ENCODE measurements at places on chromosomes 7 and 10.

DNA sequence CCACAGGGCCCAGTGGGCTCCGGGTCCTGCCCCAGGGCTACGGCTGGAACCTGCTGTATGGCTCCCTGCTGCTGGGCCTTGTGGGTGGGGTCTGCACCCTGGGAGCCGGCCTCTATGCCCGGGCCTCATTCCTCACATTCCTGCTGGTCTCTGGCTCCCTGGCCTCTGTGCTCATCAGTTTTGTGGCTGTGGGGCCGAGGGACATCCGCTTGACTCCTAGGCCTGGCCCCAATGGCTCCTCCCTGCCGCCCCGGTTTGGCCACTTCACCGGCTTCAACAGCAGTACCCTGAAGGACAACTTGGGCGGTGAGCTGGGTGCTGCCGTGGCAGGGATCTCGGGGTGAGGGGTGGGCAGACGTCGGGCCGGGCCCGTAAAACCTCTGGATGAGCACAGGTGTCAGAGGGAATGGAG, 4.4 kb downstream of the SLC12A9 start:
- DNase-seq, result no peak

DNA sequence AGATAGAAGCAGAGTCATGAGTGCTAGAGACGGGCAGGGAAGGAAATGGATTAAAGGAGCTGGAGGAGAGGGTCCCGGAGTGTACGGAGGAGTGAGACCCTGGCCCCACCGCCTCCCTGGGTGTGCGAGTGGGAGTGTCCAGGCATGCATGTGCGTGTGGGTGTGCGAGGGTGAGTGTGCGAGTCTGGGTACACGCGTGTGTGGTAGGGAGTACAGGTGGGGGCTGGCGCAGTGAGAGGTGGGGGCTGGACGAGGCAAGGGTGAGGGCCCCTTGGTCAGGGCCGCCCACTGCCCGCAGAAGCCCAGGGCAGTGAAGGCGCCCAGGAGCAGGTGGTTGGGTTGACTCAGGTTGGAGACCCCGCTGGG, 97.6 kb downstream of the BMS1 start:
- no peak for DNase-seq

GRCh38 chr10:117663750-117664149, 121.2 kb downstream of the EMX2 start:
- no peak for DNase-seq

DNA sequence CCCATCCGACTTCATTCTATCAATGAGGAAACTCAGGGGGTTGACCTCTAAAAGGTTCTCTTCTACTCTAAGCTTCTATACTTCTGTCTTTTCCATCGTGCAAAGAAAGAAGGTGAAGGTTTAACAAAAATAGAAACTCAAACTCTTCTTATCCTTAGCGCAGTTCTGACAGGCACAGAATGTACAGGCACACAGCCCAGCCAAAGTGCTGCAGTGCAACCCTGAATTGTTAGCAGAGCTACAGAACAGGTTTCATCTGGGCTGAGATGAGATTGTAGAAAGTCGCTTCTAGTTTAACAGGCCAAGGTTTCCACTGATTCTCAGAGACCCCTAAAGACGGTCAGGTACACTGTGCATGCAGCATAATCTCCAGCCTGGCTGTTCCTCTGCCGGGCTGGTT, 79.3 kb upstream of the AFAP1L2 start:
- no peak for DNase-seq

DNA sequence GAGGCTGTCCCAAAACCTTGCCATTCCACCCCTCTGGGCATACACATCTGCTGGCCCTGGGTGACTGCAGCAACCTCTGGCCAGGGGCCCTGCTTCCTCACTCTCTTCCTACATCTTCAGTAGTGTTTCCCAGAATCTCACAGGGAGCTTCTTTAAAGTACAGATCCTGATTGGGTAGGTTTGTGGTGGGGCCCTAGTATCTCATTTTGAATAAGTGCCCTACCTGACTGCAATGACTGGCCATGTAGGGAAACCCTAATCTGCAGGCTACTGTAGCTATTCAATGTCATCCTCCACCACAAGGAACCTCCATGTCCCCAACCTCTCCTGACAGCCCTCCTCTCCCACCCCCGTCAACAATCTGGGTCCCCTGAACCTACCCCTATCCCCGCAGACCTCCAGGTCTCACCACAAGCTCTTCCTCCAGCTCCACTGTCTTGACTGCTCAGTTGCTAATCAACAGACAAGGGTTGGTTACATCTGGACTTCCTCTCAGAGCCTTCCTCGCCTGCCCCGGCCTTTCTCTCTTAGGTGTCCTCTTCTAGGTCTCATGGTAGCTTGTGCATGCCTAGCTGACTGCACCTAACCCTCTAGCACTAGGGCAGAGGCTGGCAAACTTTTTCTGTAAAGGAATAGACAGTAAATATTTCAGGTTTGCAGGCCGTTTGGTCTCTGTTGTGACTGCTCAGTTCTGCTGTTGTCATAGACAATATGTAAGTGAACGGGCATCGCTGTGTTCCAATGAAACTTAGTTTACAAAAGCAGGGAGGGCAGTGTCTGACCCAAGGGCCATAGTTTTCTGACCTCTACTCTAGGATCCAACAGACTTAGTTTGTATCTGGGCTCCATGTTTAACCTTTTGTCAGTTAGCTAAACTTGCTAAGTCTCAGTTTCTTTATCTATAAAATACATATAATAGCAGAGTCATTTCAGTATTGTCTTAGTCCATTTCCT, 121.1 kb downstream of the AOAH start:
- no peak for DNase-seq

DNA sequence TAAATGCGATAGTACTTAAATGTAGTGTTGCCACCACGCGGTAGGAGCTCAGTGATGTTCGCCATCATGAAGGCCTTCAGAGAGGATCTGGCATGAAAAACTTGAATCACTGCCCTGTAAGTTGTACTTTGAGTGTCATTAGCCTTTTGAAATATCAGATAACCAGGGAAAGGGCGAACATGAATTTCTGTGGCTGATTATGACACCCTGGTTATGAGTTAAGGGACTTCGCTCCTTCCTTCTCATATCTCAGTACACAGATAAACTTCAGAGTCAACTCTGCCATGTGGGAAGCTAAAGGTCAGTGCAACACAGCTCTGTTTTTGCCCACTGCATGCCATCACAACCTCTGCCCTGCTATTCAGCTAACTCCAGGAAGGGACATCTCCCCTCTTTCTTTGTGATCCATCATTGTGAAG, 8.9 kb upstream of the ACSL5 start:
- no peak for DNase-seq
